Activated CD8-positive, alpha-beta memory T cell treated with anti-CD3 and anti-CD28 coated beads for 48 hours (primary cell): ENCODE measurements at places on chromosomes 2 and 18.

DNA sequence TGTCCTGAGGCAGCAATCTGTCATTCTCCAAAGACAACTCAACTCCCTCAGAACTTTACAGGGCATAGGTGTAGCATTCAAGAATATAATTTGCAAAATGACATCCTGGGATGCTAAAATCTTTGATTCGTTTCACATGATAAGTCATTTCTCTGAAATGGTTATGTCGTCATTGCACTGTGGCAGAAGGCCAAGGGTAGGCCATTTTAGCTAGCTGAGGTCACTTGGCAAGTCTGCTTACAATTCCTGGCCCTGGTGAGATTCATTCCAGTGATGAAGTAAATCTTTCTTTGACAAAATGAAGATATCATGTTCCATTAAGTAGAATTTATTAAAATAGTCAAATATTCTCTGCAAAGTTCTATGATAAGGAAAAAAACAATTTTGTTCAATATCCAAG, 1410.3 kb upstream of the LRRTM1 start:
- DNase-seq = no peak

- DNase-seq = no peak
These were observed 597.5 kb downstream of the SLC4A3 start for GRCh38 chr2:220224691-220225543.

DNA sequence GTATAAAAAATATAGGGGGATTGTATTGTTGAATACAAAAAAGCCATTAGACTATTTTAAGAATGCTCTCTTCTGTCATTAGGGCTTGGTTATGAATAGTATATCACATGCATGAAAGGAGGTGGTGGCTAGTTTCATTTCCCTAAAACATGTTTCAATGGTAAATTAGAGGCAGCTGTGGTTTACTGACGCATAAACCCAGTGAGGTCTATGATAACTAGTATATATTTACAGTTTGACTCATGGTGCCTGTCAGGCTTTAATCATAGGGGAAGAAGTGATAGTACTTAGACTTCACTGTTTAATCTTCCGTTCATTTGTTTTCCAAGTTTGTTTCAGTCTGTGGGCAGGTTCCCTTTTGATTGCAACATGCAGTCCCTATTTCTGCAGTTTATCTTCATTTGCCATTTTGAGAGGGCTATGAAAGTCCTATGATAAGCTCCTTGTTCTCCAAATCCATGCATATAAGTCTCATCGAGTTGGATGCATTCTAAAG, 55.1 kb upstream of the MAP4K3 start:
- no peak for DNase-seq

DNA sequence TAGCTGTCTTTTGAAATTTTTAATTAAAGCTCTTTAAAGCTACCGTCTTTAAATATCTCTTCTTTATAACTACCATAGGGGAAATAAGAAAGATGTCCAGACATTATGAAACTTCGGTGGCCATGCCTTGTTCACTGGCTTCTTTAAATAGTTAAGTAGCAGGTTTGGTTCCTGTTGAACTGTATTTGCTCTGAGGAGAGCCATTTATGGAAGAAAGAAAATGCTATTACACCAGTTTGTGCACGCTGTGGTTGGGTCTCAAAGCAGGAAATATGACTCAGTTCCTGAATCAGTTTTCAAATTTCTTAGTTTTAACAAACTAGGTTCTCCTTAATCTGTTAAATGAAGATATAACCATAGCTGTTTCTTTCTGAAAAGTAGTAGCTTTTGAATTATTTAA, 12.2 kb downstream of the ARPC2 start:
- no peak for DNase-seq

DNA sequence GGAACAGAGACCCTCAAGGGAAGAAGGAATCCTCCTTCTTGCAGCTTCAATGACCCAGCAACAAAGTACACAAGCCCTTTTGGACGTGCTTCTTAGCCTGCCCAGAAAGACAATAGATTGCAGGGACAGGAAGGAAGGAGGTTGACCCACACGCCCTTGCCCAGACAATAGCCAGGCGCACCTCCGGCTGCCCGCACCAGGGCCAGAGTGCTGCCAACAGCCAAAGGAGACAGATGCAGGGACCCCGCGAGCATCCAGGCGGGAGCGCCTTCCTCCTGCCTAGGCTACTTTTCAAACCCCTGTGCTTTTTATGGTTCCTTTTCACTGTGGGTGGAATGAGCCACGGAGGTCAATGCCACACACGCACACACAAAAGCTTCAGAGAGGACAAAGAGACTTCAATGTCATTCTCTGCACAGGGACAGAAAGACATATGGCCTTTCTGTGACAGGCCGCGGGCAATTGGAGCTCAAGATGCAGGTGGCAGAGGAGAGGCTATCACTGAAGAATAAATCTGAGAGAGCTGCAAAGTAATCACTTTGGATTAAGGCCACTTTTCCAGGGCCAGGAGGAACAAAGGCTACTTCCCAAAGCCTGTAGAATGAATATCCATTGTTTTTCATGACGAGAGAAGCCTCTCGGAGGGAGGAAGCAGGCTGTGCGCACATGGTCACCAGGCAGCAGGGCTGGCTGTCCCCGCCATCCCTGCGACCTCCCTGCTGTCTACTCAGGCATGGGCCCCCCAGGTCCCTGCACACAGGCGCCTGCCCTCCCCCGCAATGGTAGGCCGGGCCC, 300.6 kb downstream of the EIPR1 start:
- no peak for DNase-seq

DNA sequence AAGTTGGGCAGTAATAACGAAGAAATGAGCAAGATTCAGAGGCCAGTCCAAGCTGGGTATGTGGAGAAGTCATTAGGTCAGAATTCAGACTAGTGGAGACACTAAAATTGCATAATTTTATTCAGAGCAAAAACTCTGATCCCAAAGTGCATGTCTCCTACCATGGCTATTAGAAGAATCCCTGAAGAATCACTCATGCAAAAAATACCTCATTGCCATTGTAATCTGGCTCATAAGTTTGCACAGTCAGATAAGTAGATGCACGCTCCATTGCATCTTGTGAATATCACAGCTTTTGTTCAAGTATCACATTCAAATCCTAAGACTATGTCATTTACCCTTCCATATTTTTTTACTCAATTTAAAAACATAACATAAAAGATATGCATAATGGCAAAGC, 692.2 kb upstream of the KLHL29 start:
- no peak for DNase-seq

- no peak for DNase-seq
These were observed 27.4 kb downstream of the MPPE1 start for GRCh38 chr18:11880586-11881304.

GRCh38 chr2:101587251-101587650, 110.3 kb upstream of the MAP4K4 start:
- DNase-seq = no peak

DNA sequence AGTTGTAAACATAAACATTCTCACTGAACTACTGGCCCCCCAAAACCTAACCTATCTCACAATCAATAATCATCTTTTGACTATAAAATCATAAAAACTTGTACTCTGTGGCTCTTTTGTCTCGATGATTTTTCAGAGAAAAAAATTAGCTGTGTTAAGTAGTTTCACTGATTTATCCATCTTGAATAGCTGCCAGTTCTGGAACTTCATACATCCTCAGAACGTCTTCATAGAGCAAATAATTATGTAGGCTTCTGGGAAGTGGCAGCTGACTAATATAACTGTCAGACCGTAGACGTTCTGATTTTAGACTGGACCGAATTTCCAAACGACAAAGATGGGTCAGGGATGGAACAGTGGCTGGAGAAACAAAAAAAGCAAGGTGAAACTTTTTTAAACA, 97.3 kb upstream of the CHAC2 start:
- no peak for DNase-seq

GRCh38 chr2:210177769-210178168, 6.6 kb upstream of the KANSL1L start:
- no peak for DNase-seq

DNA sequence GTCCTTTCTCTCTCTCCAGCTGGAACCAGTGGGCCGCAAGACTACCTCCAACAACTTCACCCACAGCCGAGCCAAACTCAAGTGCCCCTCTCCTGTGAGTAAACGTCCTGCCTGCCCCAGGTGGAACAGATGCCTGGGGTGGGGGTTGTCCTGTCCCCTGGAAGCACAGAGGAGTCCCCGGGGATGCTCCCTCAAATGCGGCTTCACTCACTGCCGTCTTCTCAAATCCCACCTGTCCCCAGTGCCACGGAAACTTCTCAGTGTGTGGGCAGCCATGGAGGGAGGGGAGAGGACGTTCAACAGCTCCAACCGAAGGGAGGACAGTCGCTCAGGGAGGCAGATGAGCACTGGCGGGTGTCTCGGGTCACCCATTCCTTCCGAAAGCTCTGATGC, 110.7 kb upstream of the PPP1CB start:
- no peak for DNase-seq

DNA sequence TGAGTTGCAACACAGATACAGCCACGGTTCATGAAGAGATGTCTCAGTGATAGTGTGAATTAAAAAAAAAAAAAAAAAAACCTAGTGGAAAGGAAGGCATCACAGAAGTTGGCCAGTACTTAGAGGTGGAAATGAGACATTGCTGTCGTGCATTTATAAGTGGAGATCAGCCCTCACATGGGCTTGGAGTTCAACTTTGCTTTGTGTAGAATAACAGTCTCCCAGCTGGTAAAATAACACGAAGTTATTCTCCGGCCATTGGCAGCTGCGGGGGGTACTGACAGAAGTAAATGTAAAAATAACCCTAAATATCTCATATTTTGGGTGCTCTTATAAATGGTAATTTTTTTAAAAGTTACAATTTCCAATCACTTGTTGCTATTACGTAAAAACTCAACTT, 98.8 kb upstream of the TMEM18 start:
- no peak for DNase-seq

DNA sequence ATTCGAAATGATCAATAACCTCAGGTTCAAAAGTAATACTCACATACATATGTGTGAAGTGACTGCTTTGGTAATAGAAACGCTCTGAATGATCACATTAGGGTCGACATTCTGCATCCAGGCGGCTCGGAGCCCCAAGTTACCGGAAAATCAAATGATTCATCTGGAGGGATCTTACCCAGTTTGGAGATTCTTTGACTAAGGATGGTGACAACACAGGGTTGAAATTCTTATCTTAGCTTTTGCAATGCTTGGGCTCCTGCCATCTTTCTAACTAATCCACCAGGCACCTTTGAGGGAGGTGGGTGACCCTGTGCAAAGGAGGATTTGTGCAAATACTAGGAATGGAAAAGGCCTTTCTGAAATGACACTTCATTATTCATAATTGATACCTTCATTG, 10.8 kb downstream of the GBX2 start:
- no peak for DNase-seq

- DNase-seq = no peak
These were observed 39.3 kb downstream of the AP1S3 start for GRCh38 chr2:223797811-223798721.

DNA sequence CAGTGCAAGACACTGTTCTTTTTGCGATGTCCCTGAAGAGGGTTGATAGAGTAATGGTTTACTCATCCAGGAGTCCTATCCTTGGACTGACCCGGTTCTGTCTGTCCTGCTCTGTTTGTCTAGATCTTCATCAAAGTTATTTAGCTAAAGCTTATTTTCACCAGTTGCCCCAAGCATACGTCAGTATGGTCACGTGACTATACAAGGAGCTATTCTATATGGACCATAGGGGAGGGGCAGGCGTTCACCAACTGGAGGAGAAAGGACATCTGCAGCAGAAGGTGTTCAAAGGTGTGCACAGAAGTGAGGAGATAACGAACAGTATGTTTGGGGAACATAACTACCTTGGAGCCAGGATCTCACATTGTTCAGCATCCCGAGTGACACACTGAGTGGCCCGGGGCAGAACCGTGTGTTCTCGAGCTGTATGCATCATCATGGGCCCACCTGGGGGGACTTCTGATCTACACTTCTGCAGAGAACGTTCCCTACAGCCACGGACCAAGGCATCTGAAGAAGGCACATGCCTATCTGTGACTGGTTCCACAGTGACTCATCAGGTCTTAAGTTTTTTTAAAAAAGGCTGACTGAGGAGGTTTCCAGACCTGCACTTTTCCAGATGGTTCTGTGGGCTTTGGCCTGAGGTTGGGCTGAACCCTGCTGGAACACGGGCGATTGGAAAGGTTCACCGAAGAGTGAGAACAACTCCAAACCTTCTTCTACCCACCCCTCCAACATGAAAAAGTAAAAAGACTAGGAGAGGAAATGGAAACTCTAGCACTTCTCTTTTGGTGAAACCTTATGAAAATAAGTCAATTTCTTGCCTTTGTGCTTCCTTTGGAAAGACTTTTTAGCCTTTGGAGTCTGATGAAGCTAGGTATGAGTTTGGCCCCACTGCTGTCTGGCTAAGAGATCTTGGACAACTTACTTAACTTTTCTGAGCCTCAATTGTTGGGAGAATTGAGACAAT, 68.6 kb upstream of the YWHAQ start:
- DNase-seq = no peak

DNA sequence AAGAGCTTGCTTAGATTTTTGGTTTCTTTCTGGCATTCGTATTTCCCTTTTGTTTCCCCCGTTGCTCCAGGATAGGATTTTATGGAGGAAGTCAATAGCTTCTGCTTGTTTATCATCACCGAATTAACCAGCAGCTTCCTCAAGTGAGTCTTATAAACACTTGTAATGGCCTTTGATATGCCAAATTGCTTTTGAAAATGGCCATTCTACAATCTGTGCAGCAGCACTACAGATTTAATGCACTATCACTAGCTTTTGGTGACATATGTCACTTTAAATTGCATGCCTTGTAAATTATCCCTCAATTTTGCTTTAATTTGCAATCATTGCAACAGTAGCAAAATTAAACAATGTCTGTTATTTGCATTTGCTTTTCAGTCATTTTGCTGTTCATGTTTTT, 774.7 kb downstream of the METTL4 start:
- no peak for DNase-seq

GRCh38 chr18:51425475-51425874, 228.0 kb upstream of the MEX3C start:
- no peak for DNase-seq

DNA sequence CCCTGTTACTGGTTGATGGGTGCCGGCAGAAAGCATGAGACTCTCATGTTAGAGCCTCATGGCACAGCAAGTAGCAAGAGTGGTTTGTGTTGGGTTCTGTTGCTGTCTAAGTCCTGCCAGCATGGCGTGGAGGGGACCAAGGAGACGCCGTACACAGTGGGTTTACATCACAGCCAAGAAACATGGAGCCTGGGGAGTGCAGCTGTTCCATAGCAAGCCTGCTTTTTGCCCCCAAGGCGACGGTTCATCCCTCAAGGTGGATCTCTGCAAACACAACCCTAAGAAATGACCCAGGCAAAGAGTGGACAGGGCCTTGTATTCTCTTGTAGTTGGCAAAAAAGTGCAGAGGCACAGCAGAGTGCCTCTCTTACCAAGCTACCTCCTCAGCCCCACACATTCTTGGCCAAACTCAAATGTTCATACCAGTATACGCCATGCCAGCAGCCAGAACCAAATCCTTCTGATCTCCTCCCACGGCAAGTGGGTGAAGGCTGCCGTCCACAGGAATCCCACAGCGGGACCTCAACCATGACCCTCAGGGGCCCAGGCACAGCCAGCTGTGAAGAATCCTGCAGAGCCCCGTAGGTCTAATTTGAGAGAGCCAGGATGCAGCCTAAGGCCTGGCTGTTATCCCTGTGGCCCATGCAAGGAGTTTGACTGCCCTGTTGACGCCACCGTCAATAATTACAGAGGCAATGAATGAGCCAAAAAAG, 19.0 kb downstream of the SNED1 start:
- no peak for DNase-seq
